Stimulated activated CD4-positive, alpha-beta T cell treated with anti-CD3 and anti-CD28 coated beads, Interleukin-4, amount 100 ng/mL, for 4 hours (primary cell): ENCODE measurements at places on chromosomes 13 and 19.

DNA sequence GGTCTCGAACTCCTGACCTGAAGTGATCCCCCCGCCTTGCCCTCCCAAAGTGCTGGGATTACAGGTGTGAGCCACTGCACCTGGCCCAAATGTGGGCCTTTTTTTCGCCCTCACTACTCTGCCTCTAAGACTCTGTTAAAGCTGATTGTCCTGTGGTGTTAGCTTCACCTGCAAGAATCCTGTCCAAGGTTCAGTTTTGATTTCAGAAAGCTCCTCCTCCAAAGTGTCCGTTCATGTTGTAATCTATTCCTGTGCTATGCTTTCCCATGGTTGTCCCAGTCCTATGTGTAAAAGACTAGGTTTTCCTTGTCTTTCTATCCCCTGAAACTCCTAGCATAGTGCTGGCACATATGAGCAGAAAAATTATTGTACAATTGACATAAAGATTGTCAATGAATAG is 440.9 kb downstream of the KLF5 start:
- DNase-seq = no peak

- DNase-seq = no peak
Observed at GRCh38 chr19:19817357-19817756, 4.2 kb downstream of the ZNF506 start.

- no peak for DNase-seq
Observed at GRCh38 chr19:2192862-2193261, 29.1 kb downstream of the DOT1L start.

GRCh38 chr13:46374710-46375109 is 12.3 kb downstream of the RUBCNL start:
- DNase-seq = no peak

- DNase-seq = no peak
Observed at GRCh38 chr13:19157461-19157860, 24.2 kb downstream of the TUBA3C start.
